ENCODE measurements at places on chromosomes 1 and 21. TPM values are rescaled to one million over a fixed set of nuclear protein-coding genes. Genes with fewer than 3 reads are reported as not detected.

Gene SPRR1B
- polyA plus RNA-seq: 0.23 TPM

DNA sequence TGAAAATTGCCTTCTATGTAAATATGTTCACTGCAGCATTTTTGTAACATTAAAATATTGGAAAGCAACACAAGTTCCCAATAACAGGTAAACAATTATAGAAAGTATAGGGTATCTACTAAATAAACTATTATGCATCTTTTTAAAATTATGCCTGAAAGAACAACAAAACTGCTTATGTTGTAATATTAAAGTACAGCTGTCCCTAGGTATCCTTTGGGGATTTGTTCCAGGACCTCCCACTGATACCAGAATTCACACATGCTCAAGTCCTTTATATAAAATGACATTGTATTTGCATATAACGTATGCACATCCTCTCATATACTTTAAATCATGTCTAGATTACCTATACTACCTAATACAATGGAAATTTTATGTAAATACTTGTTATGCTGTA lies 121.8 kb upstream of the TNFSF4 start:
- no peaks in the 10 kb centered on the region for H3K36me3 ChIP-seq
- H3K27me3 ChIP-seq: no peaks in the 10 kb centered on the region
- no peak overlapping the region for H3K4me3 ChIP-seq

DNA sequence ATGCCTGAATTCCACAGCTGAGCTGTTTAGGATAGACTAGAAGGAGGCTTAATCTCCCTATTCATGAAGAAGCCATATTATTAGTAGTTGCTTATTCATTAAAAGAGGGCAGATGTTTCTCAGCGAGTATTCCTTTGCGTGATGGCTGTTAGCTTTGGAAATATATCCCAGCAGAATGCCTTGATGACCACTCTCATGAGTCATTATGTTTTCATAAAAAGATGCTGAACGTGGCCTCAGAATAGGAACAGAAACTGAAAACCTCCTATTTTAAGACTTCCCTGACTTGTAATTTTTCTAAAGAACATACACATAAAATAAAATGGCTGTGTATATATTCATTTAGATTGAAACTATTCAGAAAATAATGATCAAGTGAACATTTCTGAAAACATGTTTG lies 9.6 kb upstream of the PLA2G4A start:
- no peak overlapping the region for H3K4me3 ChIP-seq
- H3K4me1 ChIP-seq: no peaks in the 10 kb centered on the region
- no peaks in the 10 kb centered on the region for H3K36me3 ChIP-seq
- DNase-seq: no peak
- H3K27ac ChIP-seq: no peak overlapping the region

DNA sequence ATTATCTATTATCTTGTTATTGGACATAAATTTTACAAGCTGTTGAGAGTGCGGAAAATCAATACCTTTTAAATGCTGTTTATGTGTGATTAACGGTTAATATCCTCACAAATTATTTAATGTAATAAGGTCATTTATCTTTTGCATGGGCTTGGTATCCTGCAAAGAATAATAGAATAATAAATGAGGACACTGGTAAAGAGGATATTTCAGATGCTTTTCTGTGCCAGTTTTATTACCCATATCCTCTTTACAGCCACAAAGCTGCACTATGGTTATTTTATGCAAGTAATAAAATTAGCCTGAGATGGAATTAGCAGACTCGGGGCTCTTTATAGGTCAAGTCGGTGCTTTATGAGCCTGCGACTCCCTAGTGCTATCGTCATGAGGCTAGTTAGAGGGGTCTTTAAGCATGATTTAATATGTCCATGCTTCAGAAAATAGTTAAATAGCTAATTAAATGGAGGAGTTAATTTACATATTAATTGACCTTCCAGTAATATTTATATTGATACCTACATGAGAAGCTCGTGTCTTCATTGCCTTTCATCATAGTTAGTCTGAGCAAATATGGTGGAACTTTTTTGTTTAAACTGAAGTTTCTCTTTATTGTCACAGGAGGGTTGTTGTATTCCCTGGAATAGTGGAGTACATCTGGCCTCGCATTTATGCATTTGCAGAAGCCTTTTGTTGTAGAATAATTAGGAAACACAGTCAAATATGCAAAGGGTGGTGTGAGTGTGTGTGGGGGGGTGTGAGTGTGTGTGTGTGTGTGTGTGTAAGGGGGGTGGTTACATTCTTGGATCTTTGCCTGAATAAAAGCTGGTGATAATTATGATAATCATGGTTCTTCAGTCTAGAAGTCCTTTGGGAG lies 120.3 kb downstream of the ATG4C start:
- DNase-seq: no peak
- H3K36me3 ChIP-seq: no peaks in the 10 kb centered on the region
- no peak overlapping the region for H3K27ac ChIP-seq
- H3K4me3 ChIP-seq: no peak overlapping the region

DNA sequence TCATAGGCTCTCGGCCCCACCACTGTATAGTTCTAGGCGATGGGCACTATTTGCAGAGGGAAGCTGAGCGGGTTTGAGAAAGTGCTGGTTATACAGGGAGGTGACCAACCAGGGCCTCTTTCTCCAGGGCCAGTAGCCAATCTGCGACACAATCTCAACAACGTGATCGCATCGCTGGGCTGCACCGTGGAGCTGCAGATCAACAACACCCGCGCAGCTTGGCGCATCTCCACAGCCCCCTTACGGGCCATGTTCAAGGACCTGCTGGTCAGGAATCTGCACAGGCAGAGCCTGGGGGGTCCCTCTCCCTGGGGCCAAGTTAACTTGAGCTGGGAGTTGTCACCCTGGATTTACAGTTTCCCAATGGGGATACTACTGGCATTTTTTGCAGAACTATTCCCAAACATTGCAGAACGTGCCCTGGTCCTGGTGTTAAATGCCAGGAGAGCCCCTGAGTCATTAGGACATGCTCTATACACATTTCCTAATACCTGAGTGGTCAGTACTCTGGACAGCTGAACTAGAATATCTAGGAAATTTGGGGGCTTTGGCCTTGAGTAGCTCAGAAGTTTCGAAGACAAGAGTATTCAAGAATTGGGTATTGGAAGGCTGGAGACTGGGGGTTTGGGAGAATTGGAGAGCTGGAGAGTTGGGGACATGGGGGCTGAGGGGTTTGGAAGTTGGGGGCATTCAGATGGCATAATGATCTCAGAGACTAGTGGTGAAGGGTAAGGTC lies 6.9 kb downstream of the DCST1 start:
- DNase-seq: no peak
- no peak overlapping the region for H3K4me3 ChIP-seq
- no peak overlapping the region for H3K27ac ChIP-seq
- peaks cover 3% of the 10 kb centered on the region for H3K4me1 ChIP-seq

DNA sequence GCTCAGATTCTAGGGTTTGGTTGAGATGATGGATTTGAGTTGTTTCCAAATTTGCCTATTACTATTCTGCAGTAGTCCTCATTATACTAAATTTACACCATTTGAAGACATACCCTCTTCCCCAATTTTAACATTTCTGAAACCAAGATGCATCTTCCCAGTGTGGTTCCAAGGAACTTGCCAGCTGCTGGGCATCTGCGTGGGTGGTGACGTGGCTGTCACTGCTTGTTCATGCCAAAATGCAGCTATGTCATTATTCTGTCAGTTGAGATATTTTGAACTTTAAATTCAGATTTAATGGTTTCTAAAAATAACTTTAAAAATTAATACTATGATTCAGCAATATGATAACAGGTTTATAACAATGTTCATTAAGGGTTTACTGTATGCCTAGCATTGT lies 1.2 kb downstream of the ZFP69 start:
- DNase-seq: no peak
- no peaks in the 10 kb centered on the region for H3K36me3 ChIP-seq
- peaks cover 3% of the 10 kb centered on the region for H3K27me3 ChIP-seq
- peak overlapping the region; percentile 77 for H3K4me3 ChIP-seq
- no peak overlapping the region for H3K27ac ChIP-seq

Measured in H1 (cell line).